CD4-positive, alpha-beta T cell treated with Interleukin-4 for 1 hour (primary cell): ENCODE measurements at places on chromosomes 11 and 22.
A peak's percentile ranks its signal among the peaks of the same experiment; 100 is the strongest.

GRCh38 chr11:65206901-65207300 is 25.2 kb downstream of the CAPN1 start:
- DNase-seq: no peak

DNA sequence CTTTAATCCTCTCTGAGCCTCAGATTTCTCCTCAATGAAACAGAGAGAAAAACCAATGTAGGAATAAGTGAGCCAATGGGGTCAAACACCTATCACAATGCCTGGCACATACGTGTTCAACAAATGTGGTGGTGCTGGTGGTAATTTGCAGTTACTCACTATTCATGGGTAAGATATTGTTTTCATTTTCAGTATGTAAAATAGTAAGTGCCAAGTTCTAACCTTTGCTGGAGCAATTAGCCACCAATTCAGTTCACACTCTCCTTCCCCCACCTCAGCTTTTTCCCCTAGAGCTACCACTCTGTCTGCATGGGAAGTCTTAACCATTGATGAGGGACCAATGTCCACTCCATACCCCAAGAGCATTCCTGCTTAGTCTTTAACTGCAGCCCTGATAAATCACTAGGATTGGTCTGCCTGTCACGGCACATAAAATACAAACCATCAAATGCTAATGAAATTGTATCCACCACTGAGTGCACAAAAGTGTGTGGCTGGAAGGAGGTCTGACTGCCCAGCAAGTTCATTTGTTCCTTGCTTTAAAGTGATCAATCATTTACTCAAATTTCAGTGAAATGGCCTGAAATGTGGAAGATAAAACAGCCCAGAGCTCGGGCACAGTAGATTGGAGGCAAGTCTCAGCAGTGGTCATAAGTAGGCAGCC is 187.4 kb upstream of the API5 start:
- DNase-seq: no peak

DNA sequence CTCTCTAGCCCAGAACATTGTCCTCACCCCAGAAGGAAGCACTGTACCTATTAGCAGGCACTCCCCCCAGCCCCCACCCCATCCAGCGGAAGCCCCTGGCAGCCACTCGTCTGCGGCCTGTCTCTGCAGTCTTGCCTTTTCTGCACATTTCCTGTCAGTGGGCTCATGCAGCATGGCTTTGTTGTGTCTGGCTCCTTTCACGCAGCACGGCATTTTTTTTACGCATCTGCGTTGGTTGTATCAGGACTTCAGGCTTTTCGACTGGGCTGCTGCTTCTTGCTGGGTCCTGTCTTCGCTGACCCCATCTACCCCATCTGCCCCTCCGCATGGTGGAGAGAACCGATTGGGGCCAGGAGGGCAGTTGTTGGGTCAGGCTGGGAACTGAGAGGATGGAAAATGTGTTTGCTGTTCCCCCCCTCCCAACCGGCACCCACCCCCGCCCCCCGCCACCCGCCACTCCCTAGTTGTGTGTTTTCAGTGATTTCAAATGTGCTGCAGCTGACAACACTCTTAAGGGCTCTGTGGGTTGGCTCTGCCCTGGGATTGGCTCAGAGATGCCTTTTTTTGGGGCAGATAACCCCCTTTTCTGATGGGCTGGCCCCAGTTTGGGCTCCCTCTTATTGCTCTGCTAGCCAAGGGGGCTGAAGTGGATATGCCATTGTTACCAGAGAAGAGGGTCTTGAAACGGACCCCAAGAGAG is 110.0 kb downstream of the KIAA1671 start:
- DNase-seq: peak; percentile 83

DNA sequence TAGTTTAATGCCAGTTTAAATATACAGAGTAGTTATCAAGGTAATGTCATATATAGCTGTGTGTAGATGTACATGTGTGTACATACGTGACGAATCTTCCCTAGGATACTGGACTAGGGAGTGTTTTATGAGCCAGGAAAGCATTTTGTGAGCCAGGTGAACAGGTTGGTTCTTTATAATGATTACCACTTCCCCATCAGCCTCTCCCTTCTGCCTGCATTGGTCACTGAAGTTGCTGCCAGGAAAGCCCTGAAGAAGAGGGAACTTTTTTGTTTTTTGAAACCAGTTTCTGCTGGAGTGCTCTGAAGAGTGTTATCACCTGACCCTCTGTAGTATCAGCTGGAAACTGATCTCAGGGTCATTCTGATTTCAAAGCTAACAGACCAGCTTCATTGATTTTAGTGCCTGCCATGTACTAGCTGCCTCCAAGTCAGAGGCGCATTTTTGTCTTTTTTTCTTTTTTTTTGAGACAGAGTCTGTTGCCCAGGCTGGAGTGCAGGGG is 14.2 kb upstream of the ST14 start:
- no peak for DNase-seq

GRCh38 chr11:58762284-58763119 is 30.8 kb upstream of the GLYAT start:
- DNase-seq: no peak

DNA sequence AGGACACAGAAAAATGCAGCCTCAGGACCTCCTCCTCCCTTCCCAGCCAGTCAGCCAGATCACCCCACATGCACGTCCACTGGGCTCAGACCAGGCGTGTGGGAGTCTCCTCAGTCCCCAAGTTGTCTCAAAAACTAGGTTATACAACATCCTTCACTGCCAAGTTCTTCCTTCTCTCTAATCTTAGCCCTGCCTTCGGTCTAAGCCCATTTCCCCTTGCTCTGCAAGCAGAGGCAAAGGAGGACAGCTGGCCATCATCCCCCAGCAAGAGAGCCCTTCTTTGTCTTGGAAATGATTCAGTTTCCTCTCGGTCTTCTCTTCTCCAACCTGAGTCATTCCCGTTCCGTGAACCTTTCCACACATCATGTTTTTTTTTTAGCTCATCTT is 14.0 kb upstream of the NRGN start:
- DNase-seq: no peak

GRCh38 chr11:65880844-65881421 is 1.3 kb downstream of the CTSW start:
- DNase-seq: no peak

GRCh38 chr11:113173126-113173525 is 141.3 kb upstream of the TTC12 start:
- DNase-seq: no peak

DNA sequence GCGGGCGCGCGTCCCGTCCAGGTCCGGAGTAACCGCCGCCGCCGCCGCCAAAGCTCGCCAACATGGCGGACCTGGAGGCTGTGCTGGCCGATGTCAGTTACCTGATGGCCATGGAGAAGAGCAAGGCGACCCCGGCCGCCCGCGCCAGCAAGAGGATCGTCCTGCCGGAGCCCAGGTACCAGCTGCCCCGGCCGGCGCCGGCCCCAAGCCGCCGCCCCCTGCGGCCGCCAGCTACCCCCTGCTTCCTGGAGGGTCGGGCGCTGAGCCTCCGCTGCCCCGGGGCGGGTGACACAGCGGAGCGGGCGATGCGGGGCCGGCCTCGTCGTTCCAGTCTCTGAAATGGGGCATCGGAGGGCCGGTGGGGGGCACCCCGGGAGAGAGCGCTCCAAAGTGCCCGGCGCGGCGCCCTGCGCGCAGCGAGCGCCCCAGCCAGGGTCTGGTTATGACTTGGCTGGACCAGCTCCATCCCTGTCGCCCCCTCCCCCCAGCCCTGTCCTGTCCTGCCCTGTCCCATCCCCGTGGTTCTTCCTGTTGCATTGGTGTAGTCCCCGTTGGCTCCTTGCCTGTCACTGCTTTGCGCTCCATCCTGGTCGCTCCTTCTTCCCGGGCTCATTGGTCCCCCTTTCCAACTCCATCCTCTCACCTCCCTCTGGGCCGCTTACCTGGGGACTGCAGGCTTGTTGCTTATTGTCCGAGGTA is 653 bp downstream of the GRK3 start:
- DNase-seq: no peak

DNA sequence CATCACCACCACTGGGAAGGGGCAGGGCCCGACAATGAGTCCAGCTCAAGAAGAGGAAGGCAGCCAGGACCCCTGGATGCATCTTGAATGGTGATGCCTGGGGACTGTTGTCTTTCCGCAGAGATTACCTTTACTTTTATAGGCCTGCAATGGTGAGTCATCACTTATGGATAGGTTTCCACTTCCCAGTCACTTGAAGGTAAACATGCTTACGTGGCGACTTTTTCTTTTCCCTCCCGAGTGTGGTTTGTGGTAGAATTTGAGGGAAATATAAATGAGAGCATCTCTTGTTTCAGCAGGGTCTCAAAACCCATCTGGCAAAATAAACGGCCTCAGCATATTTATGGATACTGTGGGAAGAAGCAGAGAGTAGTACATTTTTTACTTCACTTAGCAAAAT is at the start of gene MMP13:
Gene MMP13 (minus strand): TSS at position 109 of the 400 bp plus-strand sequence. CDS start 27 bp downstream, at position 82.
- DNase-seq: no peak

- DNase-seq: no peak
These were observed 16.4 kb upstream of the SNX32 start for GRCh38 chr11:65817312-65817834.

GRCh38 chr11:70663815-70664214 is 265.5 kb downstream of the CTTN start:
- DNase-seq: no peak

DNA sequence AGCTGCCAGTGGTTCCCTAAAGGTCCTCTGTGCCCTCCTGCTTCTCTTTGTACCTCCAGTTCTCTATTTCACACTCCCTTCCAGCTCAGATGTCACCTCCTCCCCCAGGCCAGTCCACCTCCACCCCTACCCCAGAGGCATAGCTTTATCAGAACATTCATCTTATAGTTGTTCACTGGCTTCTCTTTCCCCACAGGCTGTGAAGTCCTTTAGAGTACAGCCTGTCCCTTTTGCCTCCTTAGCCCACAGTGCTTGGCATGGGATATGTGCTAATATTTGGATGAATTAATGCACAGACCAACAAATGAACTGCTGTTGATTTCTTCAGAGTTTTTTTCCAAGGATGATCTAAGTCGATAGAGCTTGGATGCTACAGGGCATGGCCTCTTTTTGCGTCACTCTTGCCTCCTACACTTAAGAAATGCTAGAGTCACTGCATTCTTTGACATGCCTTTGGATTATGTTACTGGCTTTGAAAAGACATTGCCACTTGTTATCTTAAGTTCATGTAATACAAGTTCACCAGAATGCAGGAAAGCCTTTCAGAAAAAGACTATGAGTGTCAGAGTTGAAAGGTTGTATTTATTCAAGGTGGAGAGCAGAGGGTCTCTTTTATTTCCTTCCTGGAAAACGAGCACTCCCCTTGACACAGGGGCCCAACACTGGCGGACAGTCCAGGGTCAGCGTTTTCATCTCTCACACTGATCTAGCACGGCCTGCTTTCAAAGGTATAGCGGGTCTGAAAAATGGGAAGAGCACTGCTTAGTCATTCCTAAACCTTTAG is 75.7 kb downstream of the PISD start:
- no peak for DNase-seq

GRCh38 chr11:120985718-120986569 is 38.0 kb upstream of the TBCEL start:
- peak; percentile 16 for DNase-seq

- no peak for DNase-seq
These were observed 35.3 kb downstream of the MAP6 start for GRCh38 chr11:75633409-75634066.

GRCh38 chr22:38940811-38941384 is 16.5 kb upstream of the APOBEC3A start:
- no peak for DNase-seq

DNA sequence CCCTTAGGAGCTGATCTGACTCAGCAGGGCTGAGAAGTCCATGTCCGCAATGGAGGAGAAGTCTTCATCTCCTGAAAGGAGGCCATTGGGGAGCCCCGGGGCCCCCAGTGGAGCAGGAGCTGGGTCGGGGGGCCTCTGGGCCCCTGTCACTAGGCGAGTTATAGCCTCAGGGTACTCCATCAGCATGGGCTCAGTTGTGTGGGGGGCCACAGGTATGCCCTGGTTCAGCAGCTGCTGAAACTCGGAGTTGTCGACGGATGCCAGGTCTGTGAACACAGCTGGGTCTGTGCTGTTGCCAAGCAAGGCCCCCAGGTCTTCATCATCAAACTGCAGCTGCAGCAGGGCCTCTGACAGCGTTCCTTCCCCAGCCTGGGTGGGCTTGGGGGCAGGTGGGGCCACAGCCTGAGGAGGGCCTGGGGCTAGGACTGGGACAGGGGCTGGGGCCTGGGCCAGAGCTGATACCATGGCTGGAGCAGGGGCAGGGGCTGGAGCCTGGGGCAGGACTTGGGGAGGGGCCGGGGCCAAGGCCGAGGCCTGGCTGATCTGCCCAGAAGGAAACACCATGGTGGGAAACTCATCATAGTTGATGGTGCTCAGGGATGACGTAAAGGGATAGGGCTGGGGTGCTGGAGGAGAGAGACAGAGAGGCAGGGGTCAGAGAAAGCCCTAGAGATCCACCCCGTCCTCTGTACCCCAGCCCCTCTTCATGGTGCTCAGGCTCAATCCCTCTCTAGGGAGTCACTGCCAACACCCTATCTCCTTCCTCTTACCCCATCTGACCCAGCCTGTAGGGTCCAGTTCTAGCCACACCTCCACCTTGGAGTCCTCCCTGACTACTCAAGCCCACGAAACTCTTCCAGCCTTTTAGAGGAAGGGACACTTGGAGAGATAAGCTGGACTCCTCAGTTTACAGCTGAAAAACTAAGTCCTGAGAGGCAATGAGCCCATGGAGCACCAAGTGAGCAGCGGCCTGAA is 8.1 kb downstream of the RELA start:
- no peak for DNase-seq

DNA sequence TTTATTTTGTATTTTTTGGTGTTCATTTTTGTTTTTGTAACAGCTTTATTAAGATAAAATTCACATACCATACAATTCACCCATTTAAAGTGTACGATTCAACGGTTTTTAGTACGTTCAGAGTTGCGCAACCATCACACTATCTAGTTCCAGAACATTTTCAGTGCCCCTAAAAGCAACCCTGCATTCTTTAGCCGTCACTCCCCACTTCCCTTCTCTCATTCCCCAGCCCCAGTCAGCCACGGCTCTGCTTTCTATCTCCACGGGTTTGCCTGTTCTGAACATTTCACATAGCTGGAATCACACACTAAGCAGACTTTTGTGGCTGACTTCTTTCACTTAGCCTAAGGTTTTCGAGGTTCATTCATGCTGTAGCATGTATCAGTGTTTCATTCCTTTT is 9.6 kb upstream of the KCNQ1OT1 start:
- DNase-seq: no peak

- DNase-seq: peak; percentile 77
These were observed 4.7 kb upstream of the SHISA8 start for GRCh38 chr22:41919357-41920224.

DNA sequence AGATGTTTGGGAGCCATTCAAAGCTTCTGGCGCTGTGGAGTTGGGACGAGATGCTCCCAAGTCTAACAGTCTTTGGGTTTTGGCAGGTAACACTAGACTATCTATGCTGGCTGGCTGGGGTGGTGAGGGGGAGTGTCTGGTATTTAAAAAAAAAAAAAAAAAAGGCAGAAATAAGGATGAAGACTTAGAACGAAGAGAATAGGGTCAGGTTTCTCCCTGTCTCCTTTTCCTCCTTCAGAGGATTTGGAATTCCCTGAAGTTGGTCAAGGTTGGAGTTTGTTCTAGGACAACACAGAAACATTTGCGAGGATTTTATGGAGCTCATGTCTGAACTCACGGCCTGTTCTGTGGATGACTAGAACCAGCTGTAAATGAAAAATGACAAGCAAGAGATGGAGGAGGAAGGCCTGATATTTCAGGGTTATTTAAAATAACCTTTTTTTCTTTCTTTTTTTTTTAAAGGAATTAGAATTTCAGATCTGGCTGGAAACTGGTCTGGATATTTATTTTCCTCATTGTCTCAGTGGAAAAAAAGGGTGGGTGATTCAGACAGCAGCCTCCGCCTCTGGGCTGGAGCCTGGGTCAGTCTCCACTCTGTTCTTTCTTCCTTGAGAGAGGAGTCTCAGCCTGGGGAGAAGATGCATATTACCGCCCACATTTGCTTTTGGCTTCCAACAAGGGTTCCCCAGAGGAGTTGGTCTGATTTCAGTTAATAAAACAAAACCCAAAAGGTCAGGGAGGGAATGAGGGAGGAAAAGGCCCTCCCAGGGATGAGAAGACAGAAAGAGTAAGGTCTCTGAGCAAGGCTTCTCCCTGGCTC is 80.1 kb downstream of the USP35 start:
- DNase-seq: no peak
